ENCODE measurements at places on chromosomes 16 and 17.

GRCh38 chr17:51250314-51250840, 9.5 kb downstream of the MBTD1 start:
- DNase-seq: no peak

- peak; percentile 50 for DNase-seq
These were observed 1.0 kb downstream of the ITGA3 start for GRCh38 chr17:50056961-50057330.

- DNase-seq: no peak
These were observed 29.0 kb upstream of the KRT17 start for GRCh38 chr17:41653421-41653820.

GRCh38 chr16:79297805-79298204, 302.7 kb downstream of the MAF start:
- no peak for DNase-seq

DNA sequence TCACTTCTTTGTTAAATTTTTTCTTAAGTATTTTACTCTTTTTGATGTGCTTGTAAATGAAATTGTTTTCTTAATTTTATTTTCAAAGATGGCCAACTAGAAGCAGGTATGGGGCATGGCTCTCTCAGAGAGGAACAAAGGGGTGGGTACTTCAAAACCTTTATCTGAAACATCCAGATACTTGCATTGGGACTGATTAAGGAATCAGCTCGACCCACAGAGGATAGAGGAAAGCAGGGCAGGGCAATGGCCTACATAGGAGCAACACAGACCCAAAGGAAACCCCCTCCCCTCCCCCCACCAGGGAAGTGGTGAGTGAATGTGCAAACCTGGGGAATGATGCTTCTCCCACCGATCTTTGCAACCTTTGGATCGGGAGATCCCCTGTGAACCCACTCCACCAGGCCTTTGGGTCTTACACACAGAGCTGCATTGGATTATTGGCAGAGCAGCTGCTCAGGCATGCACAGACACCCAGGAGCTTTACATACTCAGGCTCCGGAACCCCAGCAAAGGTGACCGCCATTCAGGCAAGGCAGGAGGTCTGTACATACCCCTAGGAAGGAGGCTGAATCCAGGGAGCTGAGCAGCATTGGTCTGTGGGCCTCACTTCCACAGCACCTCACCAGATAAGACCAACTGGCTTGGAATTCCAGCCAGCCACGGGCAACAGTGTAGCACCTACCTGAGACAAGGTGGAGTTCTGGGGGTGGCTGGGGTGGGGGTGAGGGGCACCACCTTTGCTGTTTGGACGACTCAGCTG, 3.0 kb upstream of the CCR7 start:
- no peak for DNase-seq

DNA sequence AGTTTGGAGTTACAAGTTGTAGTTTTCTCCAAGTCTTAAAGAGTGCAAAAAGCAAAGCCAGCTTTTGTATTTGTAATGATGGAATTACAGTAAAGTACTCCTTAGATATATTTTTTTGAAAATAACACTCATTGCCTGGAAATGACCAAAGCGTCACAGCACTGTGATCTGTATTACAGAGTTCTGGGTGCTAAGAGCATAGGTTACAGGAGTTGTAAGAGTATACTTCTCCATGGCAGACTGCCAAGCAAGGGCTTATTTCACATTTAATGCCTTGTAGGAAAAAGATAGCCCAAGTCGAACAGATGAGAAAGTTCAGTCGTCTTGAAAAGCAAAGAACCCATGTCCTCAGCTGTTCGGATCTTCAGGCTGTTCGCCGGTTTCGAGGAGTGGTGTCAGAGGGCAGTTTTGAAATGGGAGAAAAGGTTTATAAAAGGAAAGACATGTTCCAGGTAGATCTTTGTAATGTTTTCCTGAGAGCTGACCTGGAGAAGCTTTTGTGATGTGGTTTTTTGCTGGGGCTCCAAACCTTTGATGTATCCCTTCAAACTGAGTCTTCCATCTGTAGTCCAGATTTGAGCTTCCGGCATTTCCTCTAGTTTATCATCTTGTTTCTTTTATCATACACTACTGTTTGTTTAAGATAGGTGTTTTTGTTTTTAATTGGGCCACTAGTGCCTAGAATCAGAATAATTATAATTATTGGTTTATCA, 41.3 kb downstream of the ERCC4 start:
- DNase-seq: no peak

DNA sequence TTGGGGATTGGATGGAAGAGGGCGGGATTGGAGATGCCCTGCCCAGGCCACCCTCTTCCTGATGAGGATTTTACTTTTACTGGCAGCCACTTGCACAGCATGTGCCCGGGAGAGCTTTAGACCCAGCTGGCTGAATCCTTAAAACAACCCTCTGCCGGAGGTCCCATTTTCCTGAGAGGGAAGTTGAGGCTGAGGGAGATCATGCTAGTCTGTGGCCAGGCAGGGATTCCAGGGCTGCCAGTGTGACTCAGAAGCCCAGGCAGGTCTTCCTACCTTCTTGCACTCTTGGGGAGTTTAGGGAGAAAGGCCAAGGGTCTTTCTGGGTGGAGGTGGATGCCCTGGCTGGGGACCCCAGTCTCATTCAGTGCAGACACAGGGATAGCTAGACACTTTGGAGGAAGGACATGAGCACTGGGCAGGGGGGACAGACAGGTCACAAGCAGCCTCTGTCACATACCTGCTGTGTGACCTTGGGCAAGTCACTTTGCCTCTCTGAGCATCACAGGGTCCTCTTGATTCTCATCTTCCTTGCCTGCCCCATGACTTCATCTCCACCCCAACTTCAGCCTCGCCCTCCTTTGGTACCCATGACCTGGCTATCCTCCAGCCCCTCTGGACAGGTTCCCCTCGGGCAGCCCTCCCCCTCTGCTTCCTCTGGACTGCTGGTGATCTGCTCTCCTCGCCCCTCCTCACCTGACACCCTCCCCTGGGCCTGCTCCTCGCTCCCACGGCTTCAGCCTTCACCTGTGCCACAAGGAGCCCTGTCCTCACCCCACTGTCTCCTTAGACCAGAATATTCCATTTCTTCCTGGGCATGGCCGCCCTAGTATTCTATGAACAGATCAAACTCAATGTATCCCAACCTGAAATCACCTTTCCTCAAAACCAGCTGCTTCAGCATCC, 11.3 kb upstream of the DCAF7 start:
- no peak for DNase-seq

GRCh38 chr17:39166437-39167335, 725 bp upstream of the ARL5C start:
- no peak for DNase-seq

DNA sequence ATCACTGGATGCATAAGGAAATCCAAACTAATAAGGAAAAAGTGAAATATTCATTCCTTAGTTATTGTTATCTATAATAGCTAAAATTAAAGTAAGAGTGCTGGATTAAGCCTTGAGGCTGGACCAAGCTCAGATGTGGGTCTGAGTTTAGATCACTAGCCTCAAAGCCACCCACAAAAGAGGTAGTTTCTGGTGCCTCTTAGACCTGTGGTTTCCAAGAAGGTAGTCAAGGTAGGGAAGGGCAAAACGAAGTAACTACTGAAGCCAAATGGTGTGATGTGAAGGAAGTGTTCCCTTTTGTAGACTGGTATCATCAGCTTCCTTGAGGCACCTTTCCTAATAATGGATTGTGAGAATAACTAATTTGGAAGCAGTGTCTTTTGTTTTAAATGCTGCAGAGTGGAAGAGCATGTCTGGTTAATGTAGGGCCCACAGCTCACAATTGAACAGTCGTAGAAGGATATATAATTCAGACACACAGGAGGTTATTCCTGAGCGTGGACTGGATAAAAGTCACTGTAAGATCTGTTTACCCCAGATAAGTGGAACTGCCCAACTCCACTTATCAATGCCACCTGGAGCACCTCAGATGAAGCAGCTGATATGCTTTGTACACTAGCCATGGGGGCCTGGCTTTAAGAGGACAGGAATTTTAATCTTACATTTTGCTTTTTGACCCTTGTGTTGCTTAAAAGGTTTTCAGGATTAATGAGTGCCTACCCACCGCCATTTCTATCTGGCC, 31.7 kb upstream of the LCMT1 start:
- DNase-seq: no peak

DNA sequence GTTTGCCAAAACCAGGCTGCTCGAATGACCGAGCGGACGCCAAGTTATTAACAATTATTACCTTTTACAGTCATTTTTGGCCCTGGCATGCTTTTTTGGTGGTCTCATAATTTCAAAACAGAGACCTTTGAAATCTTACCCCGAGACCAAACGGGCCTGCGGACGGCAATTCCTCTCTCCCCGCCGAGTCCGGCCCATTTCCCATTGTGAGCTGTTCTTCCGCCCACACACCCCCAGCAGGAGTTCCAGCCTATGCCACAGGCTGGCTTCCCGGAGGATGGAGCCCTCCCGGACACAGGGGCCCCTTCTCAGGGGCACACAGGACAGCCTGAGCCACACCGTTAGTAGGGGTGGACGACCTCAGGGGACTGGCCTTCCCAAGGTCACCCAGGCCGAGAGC, 130.7 kb downstream of the C16orf95 start:
- no peak for DNase-seq

GRCh38 chr17:69246726-69247375, 18.2 kb upstream of the ABCA10 start:
- DNase-seq: no peak

GRCh38 chr17:21299981-21300600, 15.6 kb downstream of the MAP2K3 start:
- no peak for DNase-seq

GRCh38 chr17:56499799-56500388, 93.6 kb upstream of the NOG start:
- DNase-seq: no peak

DNA sequence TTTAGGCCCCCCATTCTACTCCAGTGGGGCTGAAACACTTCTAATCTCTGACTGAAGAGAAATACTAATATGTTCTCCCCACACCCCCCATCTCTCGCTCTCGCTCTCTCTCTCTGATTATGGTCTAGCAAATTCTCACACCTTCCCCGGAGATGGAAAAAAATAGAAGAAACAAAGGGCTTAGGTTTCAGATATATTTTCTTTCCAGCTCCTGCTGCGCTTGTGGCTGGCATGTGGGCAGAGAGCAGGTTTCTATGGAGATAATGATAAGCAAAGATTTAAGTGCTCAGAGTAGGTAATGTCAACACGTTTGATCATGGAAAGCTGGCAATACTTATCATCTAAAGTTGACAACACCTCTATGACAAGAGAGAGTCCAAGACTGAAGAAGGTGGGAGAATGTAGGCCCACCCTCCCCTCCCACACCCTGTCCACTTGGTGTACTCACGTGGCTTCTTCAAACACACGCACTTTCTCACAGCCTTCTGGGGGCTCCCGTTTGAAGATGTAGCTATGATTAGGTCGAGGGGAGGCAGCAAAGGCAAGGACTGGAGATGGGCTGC, 8.0 kb upstream of the SLC35B1 start:
- DNase-seq: no peak

GRCh38 chr17:16258901-16259300, 41.9 kb downstream of the PIGL start:
- no peak for DNase-seq

GRCh38 chr16:10003486-10003885, 178.7 kb downstream of the GRIN2A start:
- DNase-seq: no peak

DNA sequence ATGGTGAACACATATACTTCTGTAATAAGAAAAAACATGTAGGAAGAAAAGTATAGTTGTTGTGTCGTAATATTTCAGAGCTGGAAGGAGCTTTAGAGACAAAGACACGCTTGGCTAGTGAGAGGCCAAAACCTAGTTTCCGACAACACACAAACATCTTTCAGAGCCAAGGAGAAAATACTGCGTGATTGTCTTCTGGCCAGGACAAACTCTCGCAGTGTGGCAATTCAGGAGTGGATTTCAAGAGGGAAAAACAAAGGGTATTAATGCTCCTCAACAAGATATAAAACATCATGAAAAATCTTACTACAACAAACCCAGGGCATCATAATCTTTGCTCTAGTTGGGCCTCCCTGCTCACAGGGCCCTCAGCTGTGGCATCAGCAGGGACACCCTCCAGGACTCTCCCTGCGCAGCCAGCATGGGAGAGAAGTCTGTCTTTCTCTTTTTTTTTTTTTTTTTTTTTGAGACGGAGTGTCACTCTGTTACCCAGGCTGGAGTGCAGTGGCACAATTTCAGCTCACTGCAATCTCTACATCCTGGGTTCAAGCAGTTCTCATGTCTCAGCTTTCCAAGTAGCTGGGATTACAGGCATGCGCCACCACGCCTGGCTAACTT, 66.4 kb downstream of the CYB5B start:
- DNase-seq: no peak

DNA sequence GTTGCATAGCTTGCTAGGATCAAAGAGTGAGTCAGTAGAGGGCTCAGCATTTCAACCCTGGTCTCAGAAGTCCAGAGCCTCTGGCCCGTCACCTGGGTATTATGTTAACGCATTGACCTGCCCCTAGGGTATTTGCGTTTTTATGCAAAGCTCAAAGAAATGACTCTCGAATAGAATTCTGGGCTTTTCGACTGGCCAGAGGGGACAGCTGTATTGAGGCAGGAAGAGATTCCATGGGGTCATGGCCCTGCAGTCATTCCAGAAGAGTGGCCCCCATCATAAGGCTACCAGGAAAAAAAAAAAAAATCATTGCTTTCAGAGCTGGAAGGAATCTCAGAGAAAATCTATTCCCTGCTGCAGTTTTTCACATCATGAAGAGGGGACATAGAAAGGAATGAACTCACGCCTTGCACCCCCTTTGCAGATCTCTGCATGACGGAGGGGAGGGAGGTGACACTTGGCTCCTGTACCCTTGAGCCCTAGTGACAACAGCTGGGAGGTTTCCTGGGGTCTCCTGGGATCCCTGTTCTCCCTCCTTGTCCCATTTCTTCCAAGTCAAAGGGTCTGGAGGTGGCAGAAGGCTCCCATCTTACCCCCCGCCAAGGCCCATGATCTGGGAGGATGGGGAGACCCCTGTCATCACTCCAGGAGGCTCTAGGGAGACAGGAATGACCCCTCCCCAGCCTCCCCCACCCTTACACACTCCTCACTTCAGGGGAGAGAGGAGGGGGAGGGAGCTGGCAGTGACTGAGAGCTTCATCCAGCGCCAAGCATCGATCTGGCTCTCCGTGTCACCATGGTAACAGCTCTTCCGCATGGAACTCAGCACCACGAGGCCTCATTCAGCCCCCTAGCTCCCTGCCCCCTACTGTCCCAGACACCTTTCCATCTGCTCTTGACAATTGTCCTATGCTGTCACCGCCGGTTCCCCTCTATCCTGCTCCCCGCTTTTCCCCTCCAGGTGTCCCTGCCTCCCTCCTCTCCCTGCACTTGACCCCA, 35.8 kb downstream of the GP2 start:
- DNase-seq: no peak

DNA sequence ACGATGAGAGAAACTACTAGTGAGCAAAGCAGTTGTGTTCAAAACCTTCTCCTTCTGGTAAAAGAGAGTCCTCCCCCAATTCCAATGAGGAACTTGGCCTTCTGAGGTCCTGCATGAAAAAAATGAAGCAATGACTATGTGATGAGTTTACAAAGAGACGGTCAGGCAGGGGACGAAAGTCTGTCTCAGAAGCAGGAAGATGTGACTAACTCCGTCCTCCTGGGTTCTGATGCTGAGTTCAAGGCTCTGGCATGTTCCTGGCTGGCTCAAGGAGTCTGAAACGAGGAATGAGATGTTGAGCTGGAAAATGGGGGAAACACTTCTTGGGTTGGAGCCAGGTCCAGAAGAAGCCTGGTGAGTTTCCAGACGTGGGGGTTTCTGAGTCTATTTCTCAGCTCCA, 129.6 kb downstream of the CPPED1 start:
- DNase-seq: no peak

- DNase-seq: peak; percentile 69
These were observed 650 bp downstream of the ATP6V0A1 start for GRCh38 chr17:42459256-42459800.

Data from adrenal gland (tissue), 19 donors.